ENCODE measurements at places on chromosomes 1 and 21.

DNA sequence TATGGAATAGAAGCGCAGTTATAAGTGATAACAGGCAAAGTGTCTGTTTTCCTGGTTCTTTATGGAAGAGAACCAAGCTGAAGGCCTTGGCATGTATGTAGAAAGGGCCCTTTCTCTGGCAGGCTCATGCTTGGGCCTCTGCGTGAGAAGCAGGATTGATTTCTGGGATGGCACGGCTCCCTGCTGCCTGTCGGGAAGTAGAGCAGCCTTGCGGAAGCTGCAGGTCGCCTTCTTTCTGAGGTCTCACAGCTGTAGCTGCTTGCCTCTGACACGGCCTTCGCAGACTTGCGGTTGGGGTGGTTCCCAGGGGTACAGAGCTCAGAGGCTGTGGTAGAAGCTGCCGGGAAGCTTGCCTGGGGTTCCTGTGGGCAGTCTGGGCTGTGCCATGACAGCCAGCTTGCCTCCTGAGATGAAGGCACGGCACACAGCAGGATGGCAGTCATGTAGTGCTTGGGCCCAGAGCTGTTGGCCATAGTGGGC is 39.4 kb downstream of the TRAPPC10 start:
- no peak for DNase-seq

DNA sequence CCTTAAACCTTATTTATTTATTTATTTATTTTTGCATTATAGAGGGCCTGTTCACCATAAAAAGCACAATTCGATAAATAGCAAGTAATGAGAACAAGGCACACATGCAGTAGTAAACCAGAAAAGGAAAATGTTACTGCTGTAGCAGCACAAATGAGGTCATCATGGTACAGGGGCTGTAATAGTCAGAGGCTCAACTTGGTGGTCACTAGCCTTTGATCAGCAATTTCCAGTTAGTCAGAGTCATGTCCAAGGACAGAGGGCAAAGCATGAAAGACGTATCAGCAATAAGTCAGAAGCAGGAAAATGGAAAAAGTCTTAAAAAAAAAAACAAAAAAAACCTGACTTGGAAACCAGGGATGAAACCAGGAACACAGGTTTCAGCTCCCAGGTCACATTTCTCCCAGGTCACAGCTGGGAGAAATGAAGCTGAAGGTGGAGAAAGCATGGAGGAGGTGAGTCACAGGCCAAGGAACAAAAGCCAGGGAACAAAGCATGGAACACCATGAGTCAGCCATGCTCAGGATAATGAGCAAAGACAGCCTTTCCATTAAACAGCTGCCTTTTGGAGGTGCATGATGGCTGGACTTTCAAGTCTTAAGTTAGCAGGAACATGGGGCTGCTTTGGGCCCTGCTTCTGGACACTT is 556.3 kb downstream of the LTN1 start:
- no peak for DNase-seq

DNA sequence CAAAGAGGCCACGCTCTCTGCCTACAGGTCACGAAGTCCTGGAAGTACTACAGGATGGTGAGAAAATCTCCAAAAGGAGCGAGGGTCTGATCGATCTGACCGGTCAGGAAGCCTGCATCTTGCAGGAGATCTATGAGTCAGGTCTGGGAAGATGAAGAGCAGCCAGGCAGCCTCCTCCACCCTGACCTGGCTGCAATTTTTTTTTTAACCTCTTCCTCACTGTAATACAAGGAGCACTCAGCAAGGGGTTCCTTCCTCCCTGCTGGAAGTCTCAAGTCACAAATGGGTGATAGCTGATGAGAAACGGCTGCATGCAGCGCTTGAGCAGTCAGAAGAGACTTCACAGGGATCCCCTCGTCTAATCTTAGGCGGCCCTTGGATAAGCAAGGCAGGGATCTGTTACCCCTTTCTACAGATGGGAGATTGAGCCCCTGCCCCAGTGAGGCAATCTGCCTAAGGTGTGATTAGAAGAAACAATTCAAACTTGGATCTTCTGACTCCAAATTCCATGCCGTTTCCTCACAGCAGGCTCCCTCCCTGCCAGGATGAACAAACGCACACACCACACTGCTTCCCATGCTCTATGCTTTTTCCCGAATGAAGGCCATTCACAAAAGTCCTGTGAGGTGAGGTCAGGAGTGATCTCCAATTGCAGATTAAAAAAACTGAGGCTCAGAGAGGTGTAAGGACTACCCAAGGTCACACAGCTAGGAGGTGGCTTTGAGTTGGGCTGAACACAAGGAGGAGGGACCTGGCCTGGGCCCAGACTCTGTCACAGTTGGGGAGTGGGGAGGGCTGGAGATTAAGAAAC is 48.3 kb downstream of the ECE1 start:
- DNase-seq, result no peak

DNA sequence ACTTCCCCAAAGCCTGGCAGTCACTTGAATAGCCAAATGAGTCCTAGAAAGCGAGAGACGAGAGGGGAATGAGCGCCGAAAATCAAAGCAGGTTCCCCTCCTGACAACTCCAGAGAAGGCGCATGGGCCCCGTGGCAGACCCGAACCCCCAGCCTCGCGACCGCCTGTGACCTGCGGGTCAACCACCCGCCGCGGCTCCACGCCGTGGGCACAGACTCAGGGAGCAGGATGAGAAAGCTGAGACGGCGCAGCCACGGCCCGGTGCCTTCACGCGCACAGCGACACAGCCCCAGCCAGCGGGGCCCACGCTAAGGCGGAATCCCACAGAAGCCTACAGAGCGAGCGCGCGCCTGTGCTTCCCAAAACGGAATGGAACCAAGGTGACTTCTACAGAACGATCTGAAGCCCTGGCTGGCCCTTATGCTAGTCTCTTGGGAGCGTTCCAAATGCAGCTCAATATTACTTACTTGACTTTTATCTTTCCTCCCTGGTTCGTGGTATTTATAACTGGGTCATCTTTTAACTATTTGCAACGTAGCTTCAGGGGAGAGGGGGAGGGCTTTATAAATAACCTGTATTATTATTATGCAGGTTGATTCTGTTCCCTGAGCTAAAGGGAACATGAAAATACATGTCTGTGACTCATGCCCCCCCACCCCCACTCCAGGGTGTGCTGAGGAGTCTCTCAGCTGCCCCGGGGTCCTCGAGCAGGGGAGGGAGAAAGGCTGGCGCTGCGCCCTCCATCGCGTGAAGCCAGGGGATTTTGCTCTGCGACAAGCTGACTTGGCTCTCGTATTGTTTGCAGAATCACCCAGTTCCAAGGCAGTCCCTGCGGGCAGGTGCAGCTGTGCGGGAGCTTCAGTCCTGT is 1.7 kb downstream of the TSPEAR start:
- DNase-seq, result no peak

- DNase-seq, result no peak
Measured at GRCh38 chr21:14866859-14867765, 197.7 kb downstream of the NRIP1 start.

- DNase-seq, result no peak
Measured at GRCh38 chr1:61241411-61241838, 159.1 kb downstream of the NFIA start.

DNA sequence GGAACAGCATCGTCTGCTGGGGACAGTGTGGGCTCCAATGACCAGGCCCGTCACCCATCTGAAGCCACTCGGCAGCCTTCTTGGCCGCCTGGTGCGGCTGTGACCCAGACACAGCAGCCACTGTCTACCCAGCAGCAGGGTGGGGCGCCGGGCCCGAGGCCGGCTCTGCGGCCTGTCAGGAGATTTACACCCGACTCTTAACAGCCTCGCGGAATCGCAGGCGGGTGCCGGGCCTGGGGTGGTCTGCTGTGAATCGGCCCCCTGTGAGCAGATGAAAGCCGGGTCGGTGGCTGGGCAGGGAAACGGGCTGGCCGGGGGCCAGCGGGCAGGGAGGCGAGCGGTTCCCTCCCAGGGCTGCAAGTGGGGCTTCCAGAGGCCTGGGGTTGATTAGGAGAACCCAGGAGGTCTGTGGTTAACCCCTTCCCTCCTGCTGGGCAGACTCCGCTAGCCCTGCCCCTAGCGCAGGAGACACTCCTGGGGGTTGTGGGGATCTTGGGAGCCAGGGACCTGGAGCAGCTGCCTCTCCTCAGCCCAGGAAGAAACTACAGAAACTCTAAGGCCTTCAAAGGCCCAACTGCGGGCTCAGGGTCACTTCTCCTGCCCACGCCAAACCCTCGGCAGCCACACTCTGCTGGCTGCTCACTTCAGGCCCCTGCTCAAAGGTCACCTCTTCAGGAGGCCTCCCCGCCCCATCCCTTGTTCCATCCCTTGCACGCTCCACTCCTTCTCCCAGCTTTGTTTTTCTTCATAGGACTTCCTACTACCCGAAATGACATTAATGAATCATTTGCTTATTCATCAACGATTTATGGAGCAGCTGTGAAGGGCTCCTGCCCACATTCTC is 15.6 kb downstream of the RUNX3 start:
- no peak for DNase-seq

Data from NCI-H524 treated with DMSO at 0.1 percent for 48 hours (cell line).